ENCODE measurements at places on chromosomes 2 and 18. TPM values are rescaled to one million over a fixed set of nuclear protein-coding genes. Genes with fewer than 3 reads are reported as not detected.

TMEM178A gene
- total RNA-seq: not detected

- DNase-seq: no peak
Observed at GRCh38 chr18:51478908-51479307, 281.4 kb upstream of the MEX3C start.

MYO1B gene
- 9.3 TPM for total RNA-seq

OSBPL6 gene
- 0.42 TPM for total RNA-seq

FEV gene
- not detected for total RNA-seq

GRCh38 chr2:149761611-149762010 lies 174.0 kb upstream of the MMADHC start:
- DNase-seq: no peak

- DNase-seq: no peak
Observed at GRCh38 chr2:42858140-42859005, 66.0 kb upstream of the HAAO start.

SLC9A4 gene
- 0.14 TPM for total RNA-seq

CPLX4 gene
- not detected for total RNA-seq

ACMSD gene
- total RNA-seq: not detected

C1QL2 gene
- total RNA-seq: not detected

GRCh38 chr2:227739351-227739750 lies 6.3 kb upstream of the SCYGR8 start:
- no peak for DNase-seq

DNA sequence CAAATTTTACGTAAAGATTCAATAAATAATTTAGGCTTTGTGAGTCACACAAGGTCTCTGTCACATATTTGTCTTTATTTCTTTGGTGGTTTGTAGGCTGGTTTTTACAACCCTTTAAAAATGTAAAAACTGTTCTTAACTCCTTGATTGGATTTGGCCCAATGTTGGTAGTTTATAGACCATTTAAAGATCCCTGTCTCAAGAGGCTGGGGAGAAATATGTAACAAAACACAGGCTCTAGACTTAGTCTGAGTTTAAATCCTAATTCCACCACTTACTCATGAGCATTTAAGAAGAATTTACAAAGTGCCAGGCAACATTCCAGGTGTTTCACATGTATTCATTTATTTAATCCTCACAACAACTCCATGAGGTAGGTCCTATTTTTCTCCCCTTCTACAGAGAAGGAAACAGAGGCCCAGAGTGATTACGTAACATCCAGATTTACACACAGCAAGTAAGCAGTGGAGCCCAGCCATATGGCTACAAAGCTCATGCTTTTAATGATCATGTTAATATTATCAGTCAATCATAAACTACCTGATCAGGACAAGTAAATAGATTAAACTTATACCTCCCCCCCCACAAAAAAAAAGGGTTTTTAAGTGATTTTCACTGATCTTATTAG lies 416.6 kb upstream of the ACVR2A start:
- DNase-seq: no peak

GRCh38 chr2:205646680-205647079 lies 35.6 kb upstream of the NRP2 start:
- DNase-seq: no peak

DNA sequence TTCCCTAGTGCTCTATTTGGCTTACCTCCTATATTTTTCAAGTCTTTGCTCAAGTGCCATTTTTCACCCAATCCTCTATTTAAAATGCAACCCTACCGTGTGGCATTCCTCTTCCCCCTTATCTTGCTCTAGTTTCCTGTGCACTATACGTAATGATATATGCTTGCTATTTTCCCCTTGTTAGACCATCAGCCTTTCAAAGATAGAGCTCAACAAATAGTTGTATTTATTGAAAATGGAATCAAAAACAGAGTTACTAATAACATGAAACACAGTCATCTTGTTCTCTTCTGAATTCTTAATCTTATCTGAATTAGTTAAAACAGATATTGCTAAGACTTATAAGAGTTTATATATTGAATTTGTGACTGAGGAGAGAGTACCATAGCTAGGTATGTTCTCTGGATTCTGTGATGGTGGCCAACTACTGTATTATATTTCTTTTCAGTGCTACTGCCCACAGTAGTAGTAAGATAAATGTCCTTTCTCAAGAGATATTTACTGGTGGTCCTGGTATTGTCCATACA lies 55.3 kb downstream of the CAB39 start:
- DNase-seq: no peak
